ENCODE measurements at places on chromosomes 4 and X.

GRCh38 chr4:105543346-105543745, 9.1 kb upstream of the ARHGEF38 start:
- DNase-seq, result no peak

DNA sequence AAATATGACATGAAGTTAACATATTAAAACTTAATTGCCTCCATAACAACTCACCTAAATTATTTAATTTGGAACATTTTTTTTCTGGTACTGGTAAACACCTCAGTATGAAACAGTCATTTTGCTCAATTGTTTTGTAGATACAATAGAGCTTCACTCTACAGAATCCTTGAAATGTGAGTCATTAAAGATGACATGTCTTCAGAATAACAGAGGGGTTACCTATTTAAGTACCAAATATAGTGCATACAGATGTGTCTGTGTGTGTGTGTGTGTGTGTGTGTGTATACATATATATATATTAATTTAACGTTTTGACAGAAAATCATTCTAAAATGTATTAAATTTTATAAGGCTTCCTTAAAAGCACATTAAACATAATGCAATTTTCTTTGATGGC, 297.6 kb downstream of the INPP4B start:
- DNase-seq, result no peak

- DNase-seq, result no peak
Observed at GRCh38 chrX:149829751-149830191, 48.0 kb downstream of the MAGEA9 start.

- no peak for DNase-seq
Observed at GRCh38 chr4:8061573-8061972, 97.0 kb downstream of the ABLIM2 start.

DNA sequence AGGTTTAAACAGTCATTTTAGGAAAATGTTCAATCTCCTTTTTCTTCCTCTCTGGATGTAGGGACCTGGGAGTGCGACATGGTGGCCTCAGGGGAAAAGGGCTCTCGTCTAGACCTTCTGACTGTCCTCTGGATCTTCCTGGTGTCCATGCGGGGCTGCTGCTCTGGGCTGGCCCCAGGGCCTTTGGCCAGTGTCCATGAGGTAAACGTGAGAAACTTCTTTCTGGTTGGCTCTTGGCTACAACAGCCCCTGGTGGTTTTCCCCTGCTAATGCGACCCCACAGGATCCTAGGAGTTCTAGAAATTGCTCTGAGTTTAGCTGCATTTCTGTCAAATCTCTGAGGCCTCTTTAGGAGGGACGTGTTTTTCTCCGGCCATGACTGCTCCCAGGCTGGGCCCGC, 85.7 kb downstream of the MFAP3L start:
- DNase-seq, result no peak

DNA sequence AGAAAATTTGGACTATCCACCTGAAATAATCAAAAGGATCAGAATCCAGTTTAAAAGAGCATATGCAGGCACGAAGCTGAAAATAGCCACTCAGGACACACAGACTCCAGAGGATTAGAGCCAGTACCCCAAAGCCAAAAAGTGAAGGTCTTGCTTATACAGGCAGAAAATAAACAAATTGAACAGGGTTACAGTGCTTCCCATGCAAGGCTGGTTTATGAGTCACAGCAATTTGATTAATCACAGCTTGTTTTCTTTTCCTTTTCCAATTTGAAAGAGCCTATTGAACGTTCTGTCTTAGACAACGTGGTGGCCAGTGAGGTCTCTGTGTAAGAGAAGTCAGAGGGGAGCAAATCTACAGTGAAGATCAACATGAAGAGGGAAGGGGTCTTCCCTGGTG, 10.2 kb downstream of the HGFAC start:
- DNase-seq, result no peak

DNA sequence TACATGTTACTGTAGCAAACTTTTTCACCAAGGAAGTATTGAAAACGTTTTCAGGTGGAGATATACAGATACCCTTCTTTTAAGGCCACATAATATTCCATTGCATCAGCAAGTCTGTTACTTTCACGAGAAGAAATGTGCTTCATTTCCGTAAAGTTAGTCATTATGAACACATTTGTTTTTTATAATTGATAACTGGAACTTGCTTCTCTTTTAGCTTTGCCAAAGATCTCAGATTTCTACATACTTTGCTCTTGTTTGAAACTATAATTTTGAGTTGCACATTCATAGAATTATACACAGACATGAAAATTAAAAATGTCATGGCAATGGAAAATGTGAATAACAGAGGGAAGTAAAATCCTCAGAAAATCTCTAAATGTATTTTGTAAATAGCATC, 128.7 kb upstream of the GIMD1 start:
- no peak for DNase-seq

DNA sequence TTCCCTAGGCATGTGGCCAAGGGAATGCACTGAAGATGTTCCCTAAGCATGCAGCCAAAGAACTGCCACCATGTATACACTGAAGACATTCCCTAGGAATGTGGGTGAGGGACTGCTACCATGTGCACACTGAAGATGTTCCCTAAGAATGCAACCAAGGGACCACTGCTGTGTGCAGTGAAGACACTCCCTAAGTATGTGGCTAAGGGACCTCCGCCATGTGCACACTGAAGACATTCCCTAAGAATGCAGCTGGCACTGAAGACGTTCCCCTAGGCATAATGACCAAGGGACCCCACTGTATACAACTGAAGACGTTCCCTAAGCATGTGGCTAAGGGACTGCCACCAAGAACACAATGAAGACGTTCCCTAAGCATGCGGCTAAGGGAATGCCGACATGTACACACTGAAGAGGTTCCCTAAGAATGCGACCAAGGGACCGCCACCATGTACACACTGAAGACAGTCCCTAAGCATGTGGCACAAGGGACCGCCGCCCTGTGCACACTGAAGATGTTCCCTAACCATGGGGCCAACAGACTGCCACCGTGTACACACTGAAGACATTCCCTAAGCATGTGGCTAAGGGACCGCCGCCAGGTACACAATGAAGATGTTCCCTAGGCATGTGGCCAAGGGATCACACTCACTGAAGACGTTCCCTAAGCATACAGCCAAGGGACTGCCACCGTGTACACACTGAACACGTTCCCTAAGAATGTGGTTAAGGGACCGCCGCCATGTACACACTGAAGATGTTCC, 25.6 kb downstream of the DHRSX start:
- no peak for DNase-seq

GRCh38 chr4:76208005-76208765, 5.4 kb downstream of the SCARB2 start:
- DNase-seq, result no peak

DNA sequence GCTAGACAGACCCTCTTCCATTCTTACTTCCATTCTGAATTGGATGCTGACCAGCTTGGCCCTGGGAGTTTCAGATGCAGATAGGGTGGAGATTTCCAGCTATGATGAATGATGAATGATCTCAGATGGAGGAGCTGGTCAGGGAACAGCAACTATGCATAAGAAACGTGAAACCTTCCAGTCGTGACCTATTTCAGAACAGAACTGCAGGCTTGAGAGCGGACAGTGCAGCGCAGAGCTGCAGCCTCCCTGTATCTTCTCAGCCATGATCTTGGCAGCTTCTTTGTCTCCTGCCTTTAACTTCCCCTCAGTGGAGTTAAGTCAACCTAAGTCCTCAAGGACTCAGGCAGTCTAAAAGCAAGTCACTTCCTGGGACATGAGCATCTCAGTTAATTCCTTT, 43.3 kb upstream of the HAND2 start:
- DNase-seq, result no peak

- DNase-seq, result no peak
Observed at GRCh38 chr4:153521999-153522801, 56.0 kb downstream of the TMEM131L start.

- DNase-seq, result no peak
Observed at GRCh38 chr4:119587796-119588195, 40.8 kb downstream of the PDE5A start.

GRCh38 chr4:177511611-177512010, 69.4 kb upstream of the AGA start:
- no peak for DNase-seq

DNA sequence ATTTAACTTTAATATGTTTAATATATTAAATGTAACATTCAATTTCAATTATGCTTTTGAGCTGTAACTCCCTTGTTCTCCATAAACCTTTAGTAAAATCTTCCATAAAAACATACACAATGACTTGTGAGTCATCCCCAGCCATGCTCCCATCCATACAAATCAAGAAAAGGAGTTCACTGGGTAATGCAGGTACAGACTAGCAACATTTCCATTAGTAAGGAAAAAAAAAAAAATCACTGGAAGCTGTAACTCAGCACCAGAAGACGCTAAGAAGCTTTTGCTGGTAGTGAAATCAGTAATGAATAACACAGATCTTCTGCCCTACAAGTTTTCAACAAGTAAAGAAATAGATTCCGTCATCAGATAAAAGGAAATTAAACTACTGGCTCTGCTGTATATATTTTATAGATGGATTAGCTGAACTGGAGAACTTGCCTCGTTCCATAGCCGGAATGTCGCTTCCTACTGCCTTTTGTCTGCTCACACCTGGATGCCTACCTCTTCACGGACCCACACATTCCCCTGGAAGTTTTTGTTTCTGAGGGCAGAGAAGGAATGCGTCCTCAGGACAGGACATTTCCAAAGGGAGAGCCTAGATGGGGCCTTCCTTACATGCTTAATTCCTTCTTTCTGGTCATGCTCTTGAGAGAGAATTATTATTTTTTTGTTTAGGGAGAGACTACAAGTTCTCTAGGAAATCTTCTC, 298.4 kb upstream of the ANKRD50 start:
- DNase-seq, result no peak

GRCh38 chrX:44002567-44002966, 29.4 kb upstream of the NDP start:
- no peak for DNase-seq

DNA sequence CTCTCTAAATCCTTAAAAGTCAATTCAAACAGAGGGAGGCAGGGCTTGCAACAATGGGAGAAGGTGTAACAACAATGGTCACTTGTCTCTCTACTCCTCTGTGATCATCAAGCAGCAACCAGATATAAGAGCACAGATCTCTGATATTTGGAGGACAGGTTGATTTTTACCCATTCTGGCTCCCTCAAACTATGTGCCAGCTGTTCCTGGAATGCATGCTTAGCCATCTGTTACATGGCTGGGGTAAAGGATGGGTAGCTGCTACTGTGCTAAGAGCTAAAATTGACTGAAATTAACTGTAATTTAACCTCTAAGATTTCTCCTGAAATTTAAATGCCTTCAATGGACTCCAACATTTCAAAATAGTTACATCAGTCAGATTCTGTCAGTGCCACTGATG, 1459.9 kb downstream of the PCDH7 start:
- DNase-seq, result no peak

DNA sequence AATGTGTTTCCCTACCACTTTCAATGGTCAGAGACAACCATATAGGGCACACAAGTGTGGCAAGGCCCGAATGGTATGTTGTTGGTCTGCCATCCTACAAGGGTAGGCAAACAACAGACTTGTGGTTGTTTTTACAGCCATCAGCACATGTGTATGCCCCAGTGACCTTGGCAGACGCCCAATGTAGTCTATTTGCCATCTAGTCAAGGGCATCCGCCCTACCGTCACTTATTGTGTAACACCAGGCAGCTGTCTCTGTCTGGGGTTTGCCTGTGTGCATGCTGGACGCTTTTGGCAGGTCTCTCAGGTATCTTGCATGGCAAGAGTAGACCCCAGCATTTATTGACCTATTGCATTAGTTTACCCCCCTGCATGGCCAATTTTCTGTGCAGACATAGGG, 1145.5 kb upstream of the POU3F4 start:
- no peak for DNase-seq

DNA sequence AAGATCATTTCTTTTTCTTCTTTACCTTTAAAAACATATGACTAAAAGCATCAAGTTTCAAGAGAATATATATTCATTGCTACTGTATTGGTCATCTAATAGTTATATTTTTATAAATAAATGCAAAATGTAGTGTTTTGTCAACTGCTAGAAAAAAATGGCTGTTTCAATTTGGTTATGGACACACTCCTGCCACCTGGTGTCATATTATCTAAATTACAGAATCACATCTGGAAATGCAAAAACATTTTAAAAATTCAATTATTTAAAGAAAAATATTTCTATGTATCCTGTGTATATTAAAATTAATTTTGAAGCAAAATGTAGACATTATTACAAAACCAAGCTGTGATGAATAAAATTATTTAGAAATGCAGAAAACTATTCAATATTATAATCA, 329.4 kb upstream of the PCDH18 start:
- DNase-seq, result peak; percentile 16

GRCh38 chr4:1537410-1538095, 131.3 kb upstream of the NKX1-1 start:
- DNase-seq, result no peak

- no peak for DNase-seq
Observed at GRCh38 chrX:53186351-53186750, 38.7 kb downstream of the KDM5C start.

- DNase-seq, result no peak
Observed at GRCh38 chr4:77336411-77337142, 179.6 kb downstream of the CCNG2 start.

GRCh38 chrX:51182545-51182944, 150.1 kb upstream of the NUDT10 start:
- no peak for DNase-seq

GRCh38 chrX:19512961-19513360, 2.3 kb downstream of the MAP3K15 start:
- DNase-seq, result no peak

DNA sequence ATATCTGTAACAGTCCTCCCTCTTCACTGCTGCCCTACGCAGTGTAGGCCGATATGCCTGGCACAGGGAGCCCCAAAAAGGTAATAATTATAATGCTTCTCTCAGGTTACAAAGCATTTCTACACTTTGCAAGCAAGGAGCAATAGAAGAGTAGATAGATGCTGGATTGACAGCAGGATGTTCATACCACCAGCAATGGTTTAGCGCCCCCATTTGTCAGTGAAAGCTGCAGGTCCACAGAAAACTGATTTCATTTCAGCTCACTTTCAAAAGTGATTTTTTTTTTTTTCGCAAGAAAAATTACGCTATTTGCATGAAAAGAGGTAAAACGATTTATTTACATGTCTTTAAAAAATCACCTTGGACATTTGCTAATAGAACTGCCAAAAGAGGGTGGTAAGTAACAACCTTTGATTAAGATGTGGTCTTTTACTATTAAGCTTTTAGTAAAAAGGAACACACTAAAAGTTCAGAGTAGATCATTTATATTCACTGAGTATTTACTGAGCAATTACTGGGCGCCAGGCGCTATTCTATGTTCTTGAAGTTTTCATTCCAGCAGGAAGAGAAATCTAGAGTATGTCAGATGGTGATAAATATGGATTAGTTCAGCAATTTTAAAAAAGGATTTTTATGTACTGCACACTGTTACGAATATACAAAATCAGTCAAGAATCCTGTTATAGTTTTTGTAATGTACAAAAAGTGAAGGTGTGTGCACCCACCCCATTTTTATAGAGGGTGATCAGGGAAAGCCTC, 34.4 kb downstream of the HPF1 start:
- peak; percentile 45 for DNase-seq

GRCh38 chrX:40415675-40416074, 165.1 kb upstream of the ATP6AP2 start:
- no peak for DNase-seq

GRCh38 chr4:91653067-91653466, 650.7 kb upstream of the GRID2 start:
- no peak for DNase-seq

Data from erythroblast (primary cell).